Inflammatory macrophage treated with lipopolysaccharide for 4 hours (primary cell): ENCODE measurements at places on chromosomes 12 and 14.

GRCh38 chr12:55696141-55696540, 11.6 kb downstream of the ITGA7 start:
- DNase-seq, result no peak

DNA sequence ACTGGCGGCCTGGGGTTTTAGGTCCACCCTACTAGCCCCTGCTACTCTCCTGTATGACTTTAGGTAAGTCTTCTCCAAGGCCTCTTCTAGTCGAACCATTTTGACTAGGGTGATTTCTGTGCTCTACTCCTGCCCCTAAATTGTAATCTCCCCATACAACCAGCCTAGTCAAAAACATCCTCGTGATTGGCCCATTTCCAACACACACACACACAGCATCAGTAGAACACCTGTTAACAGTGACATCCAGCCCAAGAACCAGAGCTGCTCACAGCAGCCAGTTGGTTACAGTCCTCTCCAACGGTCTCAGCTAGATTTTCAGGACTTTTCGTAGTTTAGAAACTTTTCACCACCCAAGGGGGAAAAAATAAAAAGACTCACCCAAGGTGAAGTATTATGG, 30.9 kb downstream of the NT5DC3 start:
- DNase-seq, result no peak

GRCh38 chr12:29617407-29617803, 119.9 kb upstream of the OVCH1 start:
- no peak for DNase-seq

DNA sequence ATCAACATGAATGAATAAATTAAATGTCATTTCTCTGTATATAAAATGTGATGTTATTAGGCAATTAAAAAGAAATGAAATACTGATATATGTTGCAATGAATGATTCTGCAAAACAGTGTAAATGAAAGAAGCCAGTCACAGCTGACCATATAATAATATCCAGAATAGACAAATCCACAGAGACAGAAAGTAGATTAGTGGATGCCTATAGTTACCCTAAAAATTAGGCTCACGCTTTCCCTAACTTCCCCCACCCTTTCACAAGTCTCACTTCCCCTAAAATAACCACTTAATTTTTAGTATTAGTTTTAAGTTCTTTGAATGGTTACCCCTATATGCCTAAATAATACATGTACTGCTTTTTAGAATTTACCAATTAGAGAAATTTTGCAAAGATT, 348.9 kb upstream of the FAR2 start:
- peak; percentile 81 for DNase-seq

GRCh38 chr12:104846056-104846767, 111.9 kb downstream of the SLC41A2 start:
- DNase-seq, result no peak

GRCh38 chr12:26239122-26239851, 43.9 kb downstream of the SSPN start:
- DNase-seq, result no peak

GRCh38 chr14:48704639-48705038, 881.5 kb downstream of the RPS29 start:
- DNase-seq, result no peak

DNA sequence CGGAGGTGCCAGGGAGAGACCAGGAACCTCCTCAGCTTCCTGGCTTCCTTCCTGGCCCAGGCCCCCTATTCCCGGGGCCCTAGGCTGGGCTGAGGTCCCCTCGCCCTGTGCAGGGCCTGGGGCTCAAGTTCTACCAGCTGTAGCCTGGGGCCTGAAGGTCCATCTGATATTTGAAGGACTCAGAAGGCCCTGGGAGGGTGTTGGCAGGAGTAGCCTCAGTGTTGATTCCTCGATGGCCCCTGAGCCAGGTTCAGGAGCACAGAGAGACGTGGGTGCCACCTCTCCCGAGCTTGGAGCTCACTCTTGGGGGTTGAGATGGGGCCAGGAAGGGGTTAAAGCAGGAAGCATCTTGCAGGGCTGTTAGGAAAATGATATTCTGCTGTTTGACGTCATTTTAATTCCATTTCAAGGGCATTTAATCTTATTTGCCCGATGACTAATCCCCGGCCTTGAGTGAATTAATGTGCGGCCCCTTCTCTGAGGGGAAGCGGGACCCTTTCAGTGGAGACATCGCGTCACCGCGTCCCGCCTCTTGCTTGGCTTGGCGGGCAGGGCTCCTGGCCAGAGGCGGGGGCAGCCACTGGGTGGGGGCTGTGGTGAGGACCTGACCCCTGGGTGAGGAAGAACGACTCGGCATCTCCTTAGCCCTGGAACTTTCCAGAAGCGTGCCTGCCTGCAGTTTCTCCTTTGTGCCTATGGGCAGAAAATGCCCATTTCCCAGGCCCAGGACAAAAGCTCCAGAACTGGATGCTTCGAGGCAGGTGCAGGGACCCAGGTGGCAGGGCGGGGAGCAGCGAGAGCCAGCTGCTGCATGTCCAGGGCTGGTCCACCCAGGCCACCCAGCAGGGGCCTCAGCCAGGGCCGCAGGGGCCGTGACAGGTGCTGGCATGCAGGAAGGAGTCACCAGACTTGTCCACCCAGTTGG, 158.3 kb downstream of the KIF26A start:
- DNase-seq, result no peak

- DNase-seq, result no peak
Measured at GRCh38 chr14:67517083-67517482, 16.0 kb upstream of the PLEKHH1 start.

- DNase-seq, result no peak
Measured at GRCh38 chr14:76708028-76708427, 53.2 kb upstream of the VASH1 start.

DNA sequence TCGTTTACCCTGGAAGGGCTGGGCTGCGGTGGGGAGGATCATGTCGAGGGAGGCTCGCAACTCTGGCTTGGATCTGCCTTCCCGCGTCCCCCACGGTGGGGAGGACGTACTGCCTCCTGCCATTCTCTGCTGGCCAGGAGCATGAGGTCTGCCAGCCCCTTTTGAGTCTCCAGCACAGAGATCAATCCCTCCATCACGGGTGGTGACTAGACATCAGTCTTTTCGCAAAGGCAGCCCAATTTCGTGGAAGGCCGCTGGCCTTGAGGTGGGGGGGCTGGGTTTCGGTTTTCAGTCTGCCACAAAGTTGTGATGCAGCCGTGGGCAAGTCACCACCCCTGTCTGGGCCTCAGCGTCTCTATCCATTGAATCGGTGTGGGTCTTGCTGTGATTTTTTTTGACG, 62.2 kb downstream of the PRMT8 start:
- DNase-seq, result no peak

DNA sequence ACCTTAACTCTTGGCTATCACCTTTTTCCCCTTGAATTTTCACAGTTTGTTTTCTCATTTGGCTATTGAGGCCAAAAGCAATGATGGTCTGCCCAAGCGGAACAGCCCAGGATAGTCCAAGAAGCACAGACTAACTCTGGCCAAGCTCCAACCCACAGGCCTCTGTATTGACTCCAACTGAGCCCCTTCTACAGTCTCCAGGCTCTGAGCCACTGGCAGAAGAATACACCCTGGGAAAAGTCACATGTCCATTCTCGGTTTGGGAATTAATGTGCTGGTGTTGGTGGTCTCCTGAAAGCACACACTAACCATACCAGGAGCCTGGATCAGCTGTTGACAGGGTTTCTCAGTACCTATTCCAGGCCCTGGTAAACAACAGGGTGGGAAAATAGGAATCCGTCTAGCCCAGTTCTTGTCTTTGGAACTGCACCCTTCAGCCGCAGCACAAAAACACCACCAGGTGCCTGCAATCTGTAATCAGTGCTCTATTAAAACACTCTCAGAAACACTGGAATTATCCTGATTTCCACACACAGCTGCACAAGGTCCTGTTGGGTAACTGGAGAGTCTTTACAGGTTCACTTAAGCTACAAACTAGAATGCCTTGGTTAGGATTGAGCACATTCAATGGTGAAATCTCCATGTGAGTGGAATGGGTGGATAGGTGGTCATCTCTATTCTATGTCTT, 63.6 kb downstream of the STXBP6 start:
- no peak for DNase-seq

DNA sequence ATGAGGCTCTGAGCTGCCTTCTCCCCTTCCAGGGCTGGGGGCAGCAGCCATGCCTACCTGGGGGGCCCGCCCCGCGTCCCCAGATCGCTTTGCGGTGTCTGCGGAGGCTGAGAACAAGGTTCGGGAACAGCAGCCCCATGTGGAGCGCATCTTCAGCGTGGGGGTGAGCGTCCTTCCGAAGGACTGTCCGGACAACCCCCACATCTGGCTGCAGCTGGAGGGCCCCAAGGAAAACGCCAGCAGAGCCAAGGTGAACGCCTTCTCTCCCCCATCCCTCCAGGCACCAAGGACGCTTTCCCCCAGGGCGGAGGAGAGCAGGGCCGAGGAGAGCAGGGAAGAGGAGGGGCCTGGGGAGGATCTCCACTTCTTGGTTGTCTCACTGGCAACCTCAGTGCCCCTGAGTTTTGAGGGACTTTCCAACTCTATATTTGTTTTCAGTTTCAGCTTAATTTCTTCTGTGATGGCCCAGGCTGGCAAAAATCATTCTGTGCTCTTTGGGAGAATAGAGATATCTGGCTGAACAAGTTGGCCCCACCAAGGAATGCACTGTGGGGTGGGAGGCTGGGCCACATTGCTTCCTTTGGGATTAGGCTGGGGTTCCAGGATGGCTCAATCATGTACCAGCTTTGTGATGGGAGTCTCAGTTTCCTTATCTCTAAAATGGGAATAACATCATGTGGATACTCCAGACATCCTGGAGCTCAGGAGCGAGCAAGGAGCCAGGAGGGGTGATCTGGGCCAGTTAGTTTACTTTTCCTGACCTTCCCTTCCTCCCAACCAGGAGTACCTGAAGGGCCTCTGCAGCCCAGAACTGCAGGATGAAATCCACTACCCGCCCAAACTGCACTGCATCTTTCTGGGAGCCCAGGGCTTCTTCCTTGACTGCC, 1.2 kb downstream of the KHNYN start:
- DNase-seq, result peak; percentile 87

- DNase-seq, result no peak
Measured at GRCh38 chr14:61491224-61491623, 169.8 kb downstream of the PRKCH start.

DNA sequence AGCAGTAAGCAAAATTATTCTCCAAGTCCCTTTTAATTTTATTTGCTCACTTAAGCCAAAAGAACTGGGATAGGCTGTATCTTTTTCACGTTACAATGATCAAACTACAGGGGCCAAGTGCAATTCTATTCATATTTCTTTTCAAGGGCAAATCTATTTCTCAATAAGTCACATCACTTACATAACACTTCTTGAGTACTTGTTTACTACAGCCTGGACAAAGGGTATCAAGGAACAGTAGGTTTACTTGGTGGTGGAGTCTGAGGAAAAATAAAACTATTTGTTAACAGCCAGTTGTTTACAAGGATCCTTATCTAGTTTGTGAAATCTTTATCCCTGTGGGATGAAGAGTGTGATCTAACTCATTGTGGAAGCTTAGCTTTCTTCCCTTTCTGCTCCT, 72.1 kb downstream of the PDE3A start:
- peak; percentile 8 for DNase-seq

GRCh38 chr12:132061641-132062430, 82.3 kb downstream of the DDX51 start:
- DNase-seq, result no peak

DNA sequence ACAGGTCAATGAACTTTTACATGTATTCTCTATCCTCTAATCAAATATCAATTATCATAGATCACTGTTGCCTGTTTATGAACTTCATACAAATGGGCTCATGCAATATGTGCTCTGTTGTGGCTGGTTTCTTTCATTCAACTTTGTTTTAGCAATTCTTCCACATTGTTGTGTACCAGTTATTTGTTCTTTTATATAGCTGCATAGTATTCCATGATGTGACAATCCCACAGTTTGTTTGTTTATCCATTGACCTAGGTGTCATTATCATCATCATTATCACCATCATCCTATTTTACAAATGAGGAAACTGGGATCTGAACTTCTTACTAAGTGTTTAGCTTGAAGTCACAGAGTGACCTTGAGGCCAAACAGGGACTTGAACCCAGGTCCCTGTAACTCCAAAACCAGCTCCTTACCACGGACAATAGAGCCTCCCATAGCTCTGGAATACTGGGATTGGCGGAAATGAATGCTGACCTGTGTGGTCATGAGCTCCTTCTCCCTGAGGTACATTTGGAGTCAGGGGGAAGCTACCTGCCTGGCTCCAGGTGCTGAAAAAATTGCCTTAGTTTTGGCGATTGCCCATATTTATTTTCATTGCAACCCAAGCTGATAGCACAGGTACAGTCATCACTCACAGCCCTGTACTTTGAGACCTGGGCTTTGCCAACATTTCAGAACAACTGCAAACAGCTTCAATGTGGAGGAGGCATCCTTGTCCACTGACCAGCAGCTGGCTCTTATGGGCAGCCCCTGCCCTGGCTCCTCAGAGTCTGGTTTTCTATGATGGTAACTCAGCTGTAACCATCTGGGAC, 9.2 kb downstream of the ZFP36L1 start:
- DNase-seq, result no peak

DNA sequence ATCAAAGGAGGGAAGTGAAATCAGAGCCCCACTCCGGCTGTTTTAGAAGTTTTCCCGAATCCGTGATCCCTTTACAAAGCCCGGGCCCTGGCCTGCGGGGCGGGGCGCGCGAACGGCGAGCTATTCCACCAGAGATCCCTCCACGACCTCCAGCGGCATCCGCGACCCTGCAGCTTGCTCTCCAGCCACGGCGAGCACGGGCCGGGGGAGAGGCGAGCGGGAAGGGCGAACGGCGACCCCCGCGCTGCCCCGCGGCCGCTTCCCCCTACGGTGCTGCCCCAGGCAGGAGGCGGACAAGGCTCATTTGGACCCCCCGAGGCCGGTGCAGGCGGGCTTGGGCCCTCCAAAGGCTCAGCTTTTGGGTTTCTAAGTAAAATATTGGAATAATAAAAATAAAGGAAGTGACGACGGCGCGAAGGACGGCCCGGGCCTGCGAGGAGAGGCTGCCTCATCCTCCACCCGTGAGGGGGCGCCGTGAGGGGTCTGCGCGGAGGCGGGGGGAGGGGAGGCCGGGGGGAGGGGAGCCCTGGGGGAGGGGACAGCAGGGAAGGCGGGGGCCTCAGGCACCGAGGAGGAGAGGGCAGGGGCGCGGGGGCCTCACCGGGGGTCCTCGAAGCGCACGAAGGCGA, 613 bp downstream of the SRSF9 start:
- DNase-seq, result no peak
